D721Med (cell line): ENCODE measurements at places on chromosomes 5 and 9.

DNA sequence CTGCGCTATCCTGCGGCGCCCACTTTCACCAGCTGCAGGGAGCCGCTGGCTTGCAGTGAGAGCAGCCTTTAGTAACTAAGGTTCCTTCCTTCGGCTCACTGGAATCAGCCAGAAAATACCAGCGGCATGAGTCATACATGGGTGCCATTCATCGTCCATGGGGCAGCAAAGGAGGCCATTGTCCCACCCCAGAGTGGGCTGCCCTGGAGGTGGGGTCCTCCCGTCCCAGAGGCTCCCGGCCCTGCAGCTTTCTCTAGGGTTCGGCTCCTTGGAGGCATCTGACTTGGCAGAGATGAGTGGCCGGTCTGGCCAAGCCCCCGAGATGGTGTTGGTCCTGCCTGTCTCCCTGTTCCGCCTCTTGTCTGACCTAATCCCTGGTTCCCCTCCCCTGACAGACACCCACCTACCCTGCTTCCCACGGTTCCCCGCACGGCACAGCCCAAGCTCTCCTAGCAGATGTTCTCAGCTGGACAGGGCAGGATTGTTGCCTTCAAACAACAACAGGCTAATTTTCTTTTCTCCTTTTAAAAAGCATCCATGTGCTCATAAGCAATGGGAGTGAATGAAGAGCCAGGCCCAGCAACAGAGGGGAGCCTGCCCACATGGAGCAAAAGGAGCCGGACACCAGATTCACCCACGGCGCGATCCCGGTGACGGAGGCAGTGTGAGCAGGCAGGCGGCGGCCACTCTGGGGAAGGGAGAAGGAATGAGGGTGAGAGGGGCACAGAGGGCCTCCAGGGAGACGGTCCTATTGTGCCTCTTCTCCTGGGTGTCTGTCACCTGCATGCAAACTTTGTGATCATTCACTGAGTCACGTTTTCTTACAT lies 97.0 kb upstream of the COL5A1 start:
- no peak for DNase-seq

DNA sequence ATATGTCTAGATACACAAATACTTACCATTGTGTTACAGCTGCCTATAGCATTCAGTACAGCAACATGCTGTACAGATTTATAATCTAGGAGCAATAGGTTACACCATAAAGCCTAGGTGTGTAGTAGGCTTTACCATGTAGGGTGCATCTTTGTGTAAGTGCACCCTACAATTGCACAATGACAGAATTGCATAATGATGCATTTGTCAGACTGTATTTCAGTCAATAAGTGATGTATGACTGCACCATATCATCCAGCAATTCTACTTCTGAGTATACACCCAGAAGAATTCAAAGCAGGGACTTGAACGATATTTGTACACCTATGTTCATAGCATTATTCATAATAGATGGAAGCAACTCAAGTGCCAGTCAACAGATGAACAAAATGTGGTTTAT lies 100.4 kb upstream of the SLC44A1 start:
- DNase-seq = no peak

DNA sequence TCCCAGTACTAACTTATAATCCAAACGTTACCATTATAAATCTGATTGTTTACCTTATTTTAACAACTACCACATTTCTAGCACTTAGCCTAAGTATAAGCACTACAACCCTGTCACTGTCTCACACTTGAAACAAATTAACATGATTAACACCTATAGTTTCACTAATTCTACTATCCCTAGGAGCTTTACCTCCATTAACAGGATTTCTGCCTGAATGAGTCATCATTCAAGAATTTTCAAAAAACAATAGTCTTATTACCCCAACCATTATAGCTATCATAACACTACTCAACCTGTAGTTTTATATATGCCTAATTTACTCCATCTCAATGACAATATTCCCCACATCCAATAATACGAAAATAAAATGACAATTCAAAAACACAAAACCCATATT lies 89.6 kb downstream of the INSL6 start:
- no peak for DNase-seq

DNA sequence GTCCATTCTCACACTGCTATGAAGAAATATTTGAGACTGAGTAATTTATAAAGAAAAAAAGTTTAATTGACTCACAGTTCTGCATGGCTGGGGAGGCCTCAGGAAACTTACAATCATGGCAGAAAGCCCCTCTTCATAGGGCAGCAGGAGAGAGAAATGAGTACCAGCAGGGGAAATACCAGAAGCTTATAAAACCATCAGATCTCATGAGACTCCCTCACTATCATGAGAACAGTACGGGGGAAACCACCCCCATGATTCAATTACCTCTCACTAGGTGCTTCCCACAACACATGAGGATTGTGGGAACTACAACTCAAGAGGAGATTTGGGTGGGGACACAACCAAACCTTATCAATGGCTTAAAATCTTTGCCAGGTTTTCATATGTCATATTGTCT lies 20.3 kb upstream of the TENT4A start:
- DNase-seq = no peak

- DNase-seq = no peak
Observed at GRCh38 chr5:74409166-74409706, 231.3 kb downstream of the ENC1 start.

DNA sequence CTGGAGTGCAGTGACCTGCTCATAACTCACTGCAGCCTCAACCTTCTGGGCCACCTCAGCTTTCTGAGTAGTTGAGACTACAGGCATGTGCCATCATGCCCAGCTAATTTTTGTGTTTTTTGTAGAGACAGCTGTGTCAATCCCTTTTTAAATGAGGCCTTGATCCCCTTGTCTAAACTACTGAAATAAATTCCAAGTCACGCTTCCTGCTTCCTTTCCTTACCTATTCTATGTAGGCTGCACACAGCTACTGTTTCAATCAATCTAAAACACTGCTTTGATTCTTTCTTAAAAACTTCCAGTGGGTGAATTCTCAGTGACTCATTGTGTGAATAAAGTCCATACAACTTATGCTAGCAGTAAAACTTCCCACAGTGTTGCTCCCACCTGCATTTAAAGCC lies 2.9 kb upstream of the C7 start:
- DNase-seq = no peak

- no peak for DNase-seq
Observed at GRCh38 chr5:3325972-3326840, 269.4 kb upstream of the IRX1 start.

GRCh38 chr5:38022631-38023030 lies 182.8 kb upstream of the GDNF start:
- DNase-seq = no peak

DNA sequence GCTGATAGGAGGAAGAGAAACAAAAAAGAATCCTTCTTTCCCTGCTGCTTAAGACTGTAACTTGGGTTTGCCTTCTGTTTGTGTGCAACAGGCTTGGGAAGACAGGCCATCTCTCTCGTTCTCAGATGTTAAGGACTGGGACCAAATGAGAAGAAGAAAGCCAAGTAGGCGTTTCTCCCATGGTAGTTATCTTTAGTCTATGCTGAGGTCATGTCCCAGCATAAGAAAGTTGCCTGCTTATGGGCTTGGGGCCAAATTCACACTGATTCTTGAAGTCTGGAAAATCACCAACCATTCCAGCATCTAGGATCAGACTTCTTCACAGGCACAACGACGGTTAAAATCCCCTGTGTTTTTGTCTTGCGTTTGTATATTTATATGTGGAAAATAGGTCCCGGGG lies 44.2 kb upstream of the PALM2AKAP2 start:
- DNase-seq = no peak

GRCh38 chr9:114430457-114430856 lies 42.7 kb upstream of the AKNA start:
- no peak for DNase-seq

DNA sequence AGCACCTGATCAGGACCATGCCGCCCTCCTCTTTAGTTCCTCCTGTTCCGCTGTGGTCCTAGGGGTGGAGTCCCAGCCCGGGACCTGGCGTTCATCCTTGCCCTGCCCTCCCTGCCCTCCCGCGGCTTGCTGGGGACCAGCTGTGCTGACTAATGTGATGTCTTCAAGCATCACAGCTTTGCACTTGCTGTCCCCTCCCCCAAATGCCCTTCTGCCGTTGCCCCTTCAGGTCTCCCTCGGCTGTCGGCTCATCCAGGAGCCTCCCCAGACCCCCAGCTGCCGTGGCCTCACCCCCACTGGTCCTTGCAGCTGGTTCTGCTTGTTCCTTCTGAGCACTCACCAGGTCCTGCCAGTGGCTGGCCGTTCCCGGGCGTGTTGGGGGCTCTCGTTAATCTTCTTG lies 19.9 kb downstream of the RXRA start:
- DNase-seq = no peak

GRCh38 chr5:14153932-14154731 lies 11.0 kb downstream of the TRIO start:
- DNase-seq = no peak

DNA sequence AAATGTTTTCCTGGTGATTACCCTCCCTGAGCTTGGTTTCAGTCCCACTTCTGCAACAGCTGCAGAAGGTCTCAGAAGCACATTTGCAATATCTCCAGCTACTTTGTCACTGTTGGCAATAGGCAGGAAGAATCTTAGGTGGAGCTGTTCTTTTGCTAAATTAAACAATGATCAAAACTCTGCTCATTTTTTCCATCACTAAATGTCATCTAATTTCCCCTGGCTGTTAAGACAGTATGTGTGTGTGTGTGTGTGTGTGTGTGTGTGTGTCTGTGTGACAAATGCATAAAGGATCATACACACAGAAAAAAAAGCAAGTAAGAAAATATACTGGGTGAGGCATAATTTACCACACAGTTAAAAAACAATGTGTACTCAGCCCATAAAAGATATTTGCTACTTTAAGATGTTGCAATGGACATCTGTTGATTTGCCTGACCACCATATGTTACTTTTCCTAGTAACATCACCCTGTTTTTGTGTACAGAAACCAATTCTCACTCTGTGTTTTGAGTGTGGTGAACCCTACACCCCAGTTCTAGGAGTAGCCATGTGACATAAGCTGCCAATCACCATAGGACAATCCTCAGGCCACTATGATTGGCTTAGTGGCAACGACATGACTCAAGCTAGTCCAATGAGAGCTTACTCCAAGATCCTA lies 572.6 kb upstream of the CLINT1 start:
- no peak for DNase-seq

DNA sequence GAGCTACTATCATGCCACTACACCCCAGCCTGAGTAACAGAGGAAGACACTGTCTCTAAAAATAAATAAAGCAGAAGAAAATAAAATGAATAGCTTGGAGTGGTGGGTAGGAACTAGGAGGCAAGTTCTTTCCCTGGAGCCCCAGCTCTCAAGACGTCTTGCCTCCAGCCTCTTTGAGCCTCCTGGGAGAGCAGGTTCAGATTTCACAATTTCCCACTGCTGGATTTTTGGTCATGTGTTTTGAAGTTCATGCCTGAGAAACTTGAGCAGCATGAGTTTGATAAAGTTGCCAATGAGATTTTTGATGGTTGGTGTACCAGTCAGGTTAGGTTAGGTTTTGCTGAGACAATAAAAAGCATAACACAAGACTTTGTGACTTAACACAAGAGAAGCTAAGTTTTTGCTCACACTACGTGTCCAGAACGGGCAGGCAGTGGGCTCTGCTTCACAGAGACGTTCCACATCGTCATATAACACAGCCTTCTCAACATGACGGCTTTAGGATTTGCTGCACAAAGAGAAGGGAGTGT lies 4.1 kb upstream of the CCDC69 start:
- DNase-seq = no peak

DNA sequence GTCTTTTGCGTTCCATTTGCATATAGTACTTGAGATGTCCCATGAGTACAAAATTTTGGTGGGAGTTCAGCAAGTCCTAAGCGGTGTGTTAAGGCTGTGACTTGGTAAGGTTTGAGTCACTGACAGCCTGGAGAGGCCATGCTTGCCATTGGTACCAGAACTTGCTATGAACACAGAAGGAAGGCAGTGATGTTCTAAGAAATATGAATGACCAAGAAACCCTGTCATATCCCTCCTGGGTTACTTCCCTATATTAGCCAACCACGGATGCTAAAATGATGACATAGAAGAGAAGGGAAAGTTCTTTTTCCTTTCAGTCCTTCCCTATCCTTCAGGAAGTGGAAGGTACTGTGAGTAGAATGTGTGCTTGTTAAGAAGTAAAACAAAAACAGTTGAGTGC lies 136.7 kb downstream of the GCNT1 start:
- DNase-seq = no peak

- DNase-seq = no peak
Observed at GRCh38 chr5:109028608-109029299, 281.1 kb downstream of the FER start.

DNA sequence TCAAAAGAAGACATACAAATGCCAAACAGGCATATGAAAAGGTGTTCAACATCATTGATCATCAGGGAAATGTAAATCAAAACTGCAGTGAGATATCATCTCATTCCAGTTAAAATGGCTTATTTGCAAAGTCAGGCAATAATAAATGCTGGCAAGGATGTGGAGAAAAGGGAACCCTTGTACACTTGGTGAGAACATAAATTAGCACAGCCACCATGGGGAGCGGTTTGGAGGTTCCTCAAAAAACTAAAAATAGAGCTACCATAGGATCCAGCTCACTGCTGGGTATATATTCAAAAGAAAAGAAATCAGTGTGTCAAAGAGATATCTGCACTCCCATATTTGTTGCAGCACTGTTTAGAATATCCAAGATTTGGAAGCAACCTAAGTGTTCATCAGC lies 50.3 kb downstream of the AP3S1 start:
- no peak for DNase-seq

DNA sequence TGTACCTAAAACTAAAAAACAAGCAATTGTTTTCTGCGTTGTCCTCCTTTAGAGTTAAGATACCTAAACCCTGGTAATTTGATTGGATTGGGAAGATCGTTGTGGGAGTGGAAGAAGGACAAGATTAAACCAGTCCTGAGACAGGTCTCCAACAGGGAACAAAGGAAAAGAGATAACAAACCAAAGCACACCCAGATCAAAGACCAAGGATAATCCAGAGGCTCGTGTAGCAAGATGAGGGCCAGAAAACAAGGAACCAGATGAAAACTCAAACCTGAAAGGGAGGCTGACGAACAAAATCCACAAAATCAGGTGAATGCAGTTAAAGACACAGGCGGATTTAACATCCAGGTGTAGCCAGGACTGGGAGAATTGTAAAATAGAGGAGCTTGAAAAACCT lies 618.1 kb downstream of the SLCO4C1 start:
- DNase-seq = no peak

- DNase-seq = no peak
Observed at GRCh38 chr9:33349743-33350142, 52.6 kb downstream of the AQP7 start.

DNA sequence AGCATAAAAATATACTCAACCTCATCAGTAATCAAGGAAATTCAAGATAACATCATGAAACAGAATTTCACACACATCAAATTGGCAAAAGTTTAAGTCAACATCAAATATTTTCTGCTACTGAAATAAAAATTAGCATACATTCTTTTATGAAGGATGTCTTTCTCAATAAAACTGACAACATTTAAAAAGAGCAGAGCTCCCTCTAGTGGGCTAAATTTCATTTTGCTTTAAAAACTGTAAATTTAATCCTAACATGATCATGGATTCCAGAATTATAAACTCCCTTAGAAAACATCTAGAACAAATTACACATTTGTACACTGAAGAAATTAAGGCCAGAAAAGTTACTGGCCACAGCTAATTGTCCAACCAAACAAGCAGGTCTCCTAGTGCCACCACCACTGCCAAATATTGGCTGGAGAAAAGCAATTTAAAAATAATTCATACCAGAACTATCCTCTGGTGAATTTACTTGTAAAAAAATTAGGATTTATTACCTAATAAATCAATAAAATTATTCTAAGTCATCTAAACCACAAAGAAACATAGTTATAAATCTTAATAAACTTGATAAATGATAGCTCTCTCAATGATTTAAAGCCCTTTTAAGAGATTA lies 31.2 kb downstream of the DEPDC1B start:
- no peak for DNase-seq
